Activated T-helper 1 cell treated with anti-CD3 and anti-CD28 coated beads, Interleukin-12 subunit alpha, Interleukin-12 subunit beta, Interleukin-2, Interleukin-4 antibody, amounts not matched to agents 30 ng/mL and 10 ng/mL and 1 ng/mL, durations not matched to agents 14 hours and 24 hours and 36 hours (primary cell): ENCODE measurements at places on chromosomes 6 and 20.

GRCh38 chr6:33320315-33321181 is 3.0 kb upstream of the ZBTB22 start:
- peaks cover 40% of the 10 kb centered on the region for H3K36me3 ChIP-seq
- no peak overlapping the region for H3K27ac ChIP-seq
- H3K27me3 ChIP-seq = no peaks in the 10 kb centered on the region
- H3K4me3 ChIP-seq = peak overlapping the region; percentile 97

- no peak overlapping the region for H3K4me3 ChIP-seq
- DNase-seq = no peak
- H3K36me3 ChIP-seq = no peaks in the 10 kb centered on the region
- no peak overlapping the region for H3K27ac ChIP-seq
Measured at GRCh38 chr6:142406131-142406530, 104.3 kb downstream of the ADGRG6 start.

DNA sequence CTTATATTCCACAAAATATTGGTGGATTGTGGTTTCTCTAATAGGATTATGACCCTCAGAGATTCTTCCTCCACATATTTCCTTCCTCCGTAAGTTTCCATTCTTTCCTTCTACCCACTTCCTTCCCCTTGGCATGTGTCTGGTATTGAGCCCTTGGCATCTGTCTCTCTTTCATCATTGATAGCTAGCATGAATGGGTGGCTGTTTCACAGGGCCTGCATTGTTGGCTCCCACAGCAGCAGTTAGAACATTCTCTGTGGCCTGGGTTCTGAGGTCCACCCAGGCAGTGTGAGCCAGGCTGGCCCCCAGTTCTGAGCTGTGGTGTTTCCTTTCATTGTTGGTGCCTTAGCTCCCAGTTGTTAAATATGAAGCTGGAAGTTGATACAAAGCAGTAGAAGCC is 125.3 kb downstream of the ANKS1A start:
- H3K36me3 ChIP-seq = peaks cover 8% of the 10 kb centered on the region
- peaks cover 17% of the 10 kb centered on the region for H3K4me1 ChIP-seq
- H3K27ac ChIP-seq = no peak overlapping the region
- no peak overlapping the region for H3K4me3 ChIP-seq
- peaks cover 3% of the 10 kb centered on the region for H3K27me3 ChIP-seq
- DNase-seq = no peak

DNA sequence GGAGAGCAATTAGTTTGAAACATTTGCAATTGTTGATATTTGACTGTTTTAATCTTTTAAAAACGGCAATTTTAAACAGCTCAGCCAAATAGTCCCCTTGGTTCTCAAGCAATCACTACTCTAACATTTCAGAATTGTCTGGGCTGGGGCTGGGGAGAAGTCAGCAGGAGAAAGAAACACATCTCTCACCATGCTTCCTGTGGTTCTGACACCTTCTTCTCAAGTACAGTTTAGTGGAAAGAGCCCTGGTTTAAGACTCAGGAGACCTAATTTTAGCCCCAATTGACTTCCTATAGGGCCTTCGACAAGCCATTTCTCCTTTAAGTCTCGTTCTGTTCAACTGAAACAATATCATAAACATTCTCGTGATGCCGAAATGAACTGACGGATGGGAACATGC is 168.4 kb upstream of the CDYL start:
- H3K27ac ChIP-seq = no peak overlapping the region
- no peak overlapping the region for H3K4me3 ChIP-seq
- no peaks in the 10 kb centered on the region for H3K36me3 ChIP-seq
- peaks cover 4% of the 10 kb centered on the region for H3K4me1 ChIP-seq
- DNase-seq = no peak

- no peak for DNase-seq
- peaks cover 2% of the 10 kb centered on the region for H3K36me3 ChIP-seq
- peaks cover 17% of the 10 kb centered on the region for H3K4me1 ChIP-seq
- H3K27ac ChIP-seq = no peak overlapping the region
Measured at GRCh38 chr6:7725412-7725811, 487 bp upstream of the BMP6 start.

- H3K4me3 ChIP-seq = no peak overlapping the region
- peaks cover 45% of the 10 kb centered on the region for H3K27me3 ChIP-seq
- H3K36me3 ChIP-seq = no peaks in the 10 kb centered on the region
- H3K4me1 ChIP-seq = peaks cover 5% of the 10 kb centered on the region
- H3K27ac ChIP-seq = no peak overlapping the region
Measured at GRCh38 chr20:51020657-51021056, 2.2 kb downstream of the KCNG1 start.

DNA sequence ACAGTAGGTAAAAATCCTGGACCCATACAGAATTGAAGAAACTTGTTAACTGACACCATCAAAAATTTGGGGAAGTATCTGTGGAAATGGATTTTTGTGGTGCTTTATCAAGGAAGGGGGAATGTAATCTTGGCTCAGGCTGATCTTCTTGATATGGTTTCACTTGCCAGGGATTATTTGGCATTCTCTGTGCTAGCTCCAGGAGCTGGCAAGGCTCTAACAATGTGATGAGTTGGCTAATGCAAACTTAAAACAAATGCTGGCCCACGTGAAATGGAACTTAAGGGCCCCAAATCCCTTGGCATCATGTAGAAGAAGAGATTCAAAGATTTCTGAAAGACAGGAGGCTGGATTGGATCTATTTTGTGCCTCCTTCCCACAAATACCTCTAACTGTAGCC is 13.1 kb downstream of the KCNS1 start:
- H3K4me3 ChIP-seq = no peak overlapping the region
- H3K27ac ChIP-seq = no peak overlapping the region
- peaks cover 14% of the 10 kb centered on the region for H3K4me1 ChIP-seq
- no peak for DNase-seq
- H3K36me3 ChIP-seq = peaks cover 42% of the 10 kb centered on the region

DNA sequence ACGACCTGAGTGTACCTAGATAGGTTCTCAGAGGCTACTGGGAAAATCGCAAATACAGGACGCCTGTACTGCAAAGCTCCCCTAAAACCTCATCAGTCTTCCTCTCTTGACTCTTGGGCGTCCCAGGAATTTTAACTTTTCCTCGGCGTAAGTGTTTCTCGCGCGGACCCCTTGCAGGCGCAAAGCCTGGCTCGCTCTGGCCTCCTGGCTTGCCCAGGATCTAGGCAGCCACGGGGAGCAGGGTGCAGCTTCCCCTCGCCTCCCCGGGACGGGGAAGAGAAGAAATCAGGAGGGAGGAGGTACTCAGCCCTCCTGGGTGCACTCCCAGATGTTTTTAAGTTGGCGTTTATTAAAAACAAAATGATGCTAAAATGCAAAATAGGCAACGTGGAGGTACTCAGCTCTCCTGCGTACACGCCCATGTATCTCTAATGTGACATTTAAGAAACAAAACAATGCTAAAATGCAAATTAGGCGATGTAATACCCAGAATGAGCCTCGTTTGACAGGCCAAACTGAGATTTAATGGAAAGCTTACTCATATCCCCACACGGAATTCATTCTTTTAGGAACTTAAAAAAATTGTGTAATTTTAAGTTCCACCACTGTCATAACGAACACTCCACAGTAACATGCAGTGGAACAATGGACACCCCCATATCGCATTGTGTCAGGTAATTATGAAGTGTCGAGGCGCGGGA is 1.6 kb upstream of the SOBP start:
- peaks cover 54% of the 10 kb centered on the region for H3K27me3 ChIP-seq
- H3K27ac ChIP-seq = peak overlapping the region; percentile 69
- H3K36me3 ChIP-seq = no peaks in the 10 kb centered on the region
- no peak for DNase-seq

- no peak overlapping the region for H3K4me3 ChIP-seq
- no peak for DNase-seq
- peaks cover 8% of the 10 kb centered on the region for H3K27me3 ChIP-seq
- no peaks in the 10 kb centered on the region for H3K36me3 ChIP-seq
- H3K27ac ChIP-seq = no peak overlapping the region
Measured at GRCh38 chr6:139643986-139644385, 269.5 kb upstream of the CITED2 start.

GRCh38 chr20:45945678-45946148 is 11.2 kb downstream of the PCIF1 start:
- no peak for DNase-seq
- H3K27ac ChIP-seq = peak overlapping the region; percentile 73
- H3K36me3 ChIP-seq = peaks cover 41% of the 10 kb centered on the region
- H3K4me3 ChIP-seq = no peak overlapping the region

DNA sequence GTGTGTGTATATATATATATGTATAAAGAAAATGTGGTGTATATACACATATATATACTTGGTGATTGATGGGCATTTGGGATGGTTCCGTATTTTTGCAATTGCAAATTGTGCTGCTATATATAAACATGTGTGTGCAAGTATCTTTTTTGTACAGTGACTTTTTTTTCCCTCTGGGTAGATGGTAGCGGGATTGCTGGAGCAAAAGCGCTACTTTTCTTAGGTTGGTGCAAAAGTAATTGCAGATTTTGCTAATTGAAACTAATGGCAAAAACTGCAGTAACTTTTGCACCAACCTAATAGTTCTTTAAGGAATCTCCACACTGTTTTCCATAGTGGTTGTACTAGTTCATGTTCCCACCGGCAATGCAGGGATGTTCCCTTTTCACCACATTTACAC is 135.4 kb downstream of the AHI1 start:
- no peak overlapping the region for H3K4me3 ChIP-seq
- DNase-seq = no peak
- no peak overlapping the region for H3K27ac ChIP-seq
- peaks cover 5% of the 10 kb centered on the region for H3K36me3 ChIP-seq
- H3K4me1 ChIP-seq = peaks cover 16% of the 10 kb centered on the region
- H3K27me3 ChIP-seq = no peaks in the 10 kb centered on the region

DNA sequence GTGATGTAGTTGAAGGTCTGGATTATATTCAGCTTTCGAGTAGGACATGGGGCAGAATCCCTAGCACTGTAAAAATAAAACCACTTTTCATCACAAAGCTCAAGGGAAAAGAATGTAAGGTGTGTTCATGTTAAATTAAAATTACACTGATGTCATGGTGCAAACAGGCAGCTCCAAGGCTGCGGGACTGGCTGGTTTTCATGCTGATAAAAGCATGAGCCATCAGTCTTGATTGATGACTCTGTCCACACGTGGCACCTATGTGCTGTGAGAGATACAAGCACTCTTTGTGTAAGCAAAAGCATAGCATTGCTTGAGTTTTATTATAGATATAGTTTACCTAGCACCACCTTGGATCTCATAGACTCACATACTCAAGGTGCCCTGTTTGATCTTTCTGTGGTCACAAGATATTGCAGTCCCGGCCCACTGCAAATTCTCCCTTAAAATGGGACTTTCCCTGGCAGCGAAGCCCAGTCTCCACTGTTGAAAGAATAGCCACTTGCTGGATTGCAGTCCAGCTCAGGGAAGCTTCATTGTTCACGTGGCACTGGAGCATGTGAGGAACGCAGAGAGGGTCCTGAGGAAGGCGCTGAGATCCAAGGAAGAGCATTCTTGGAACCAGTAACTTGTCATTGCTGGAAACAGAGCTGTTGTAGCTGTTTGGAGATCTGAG is 90.6 kb downstream of the TIAM2 start:
- peaks cover 2% of the 10 kb centered on the region for H3K27me3 ChIP-seq
- peaks cover 12% of the 10 kb centered on the region for H3K4me1 ChIP-seq
- no peak overlapping the region for H3K27ac ChIP-seq
- H3K36me3 ChIP-seq = peaks cover 4% of the 10 kb centered on the region
- H3K4me3 ChIP-seq = no peak overlapping the region

DNA sequence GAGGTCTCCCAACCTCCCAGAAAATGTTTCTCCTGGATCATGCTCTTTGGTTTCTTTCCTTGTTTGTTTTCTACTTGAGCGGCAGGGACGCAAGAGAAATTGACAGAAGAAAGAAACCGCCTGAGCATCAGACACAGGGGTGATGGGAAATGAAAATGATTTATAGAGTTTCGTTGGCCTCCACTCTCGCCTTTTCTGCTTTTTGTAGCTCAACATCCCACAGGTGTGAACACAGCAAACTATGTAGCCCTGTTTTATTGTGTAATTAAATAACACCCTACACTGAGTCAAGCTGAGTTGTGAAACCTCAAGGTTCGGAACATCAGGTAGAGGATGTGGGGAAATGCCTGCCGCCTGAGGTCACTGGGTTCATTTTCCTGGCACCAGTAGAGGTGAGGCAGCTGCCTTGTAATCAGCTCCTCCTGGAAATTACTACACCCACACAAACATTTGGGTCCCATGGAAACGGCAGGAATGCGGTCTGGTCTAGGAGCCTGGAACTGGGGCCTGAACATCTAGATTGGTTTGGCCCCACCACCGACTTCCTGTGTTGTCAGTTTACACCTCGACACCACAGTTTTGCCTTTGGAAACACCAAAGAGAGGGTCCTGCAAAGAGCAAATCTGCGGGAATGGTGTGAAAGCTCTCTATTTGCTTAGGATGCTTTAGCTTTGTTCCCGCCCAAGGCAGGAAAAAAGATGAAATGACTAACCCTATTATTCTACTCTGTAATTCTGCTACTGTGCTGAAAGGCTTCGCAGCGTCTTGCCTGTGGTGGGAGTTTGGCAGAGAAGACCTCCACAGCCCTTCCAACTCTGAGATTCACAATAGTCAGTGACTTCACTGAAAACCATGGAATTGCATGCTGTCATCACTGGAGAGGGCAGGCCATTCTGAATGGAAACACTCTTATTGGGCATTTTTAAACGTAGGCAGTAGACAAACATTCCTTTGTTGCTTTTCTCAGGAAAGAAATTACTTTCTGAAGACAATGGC is 53.0 kb downstream of the ADAT2 start:
- H3K4me1 ChIP-seq = peaks cover 25% of the 10 kb centered on the region
- H3K36me3 ChIP-seq = no peaks in the 10 kb centered on the region
- DNase-seq = no peak
- H3K4me3 ChIP-seq = no peak overlapping the region

DNA sequence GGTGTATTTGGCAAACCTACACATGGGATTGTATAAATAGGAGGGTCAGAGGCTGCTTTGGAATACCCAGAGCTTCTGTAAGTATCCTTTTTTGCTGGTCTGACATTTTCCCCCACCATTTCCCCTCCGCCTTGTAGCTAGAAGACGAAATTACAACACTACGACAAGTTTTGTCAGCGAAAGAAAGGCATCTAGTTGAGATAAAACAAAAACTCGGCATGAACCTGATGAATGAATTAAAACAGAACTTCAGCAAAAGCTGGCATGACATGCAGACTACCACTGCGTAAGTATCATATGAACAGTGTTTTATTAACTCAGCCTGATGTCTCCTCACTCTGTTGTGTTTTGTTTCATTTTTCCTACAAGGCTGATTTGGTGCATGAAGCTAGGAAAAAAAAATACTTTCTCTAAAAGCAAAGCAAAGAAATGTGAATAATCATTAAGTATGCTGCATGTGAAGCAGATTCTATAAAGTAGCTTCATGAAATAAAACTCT is 72.7 kb downstream of the HDDC2 start:
- H3K36me3 ChIP-seq = no peaks in the 10 kb centered on the region
- no peak overlapping the region for H3K4me3 ChIP-seq
- no peak overlapping the region for H3K27ac ChIP-seq
- peaks cover 4% of the 10 kb centered on the region for H3K27me3 ChIP-seq
- H3K4me1 ChIP-seq = no peaks in the 10 kb centered on the region

GRCh38 chr20:61777773-61778494 is 287.7 kb downstream of the TAF4 start:
- H3K4me1 ChIP-seq = no peaks in the 10 kb centered on the region
- no peaks in the 10 kb centered on the region for H3K36me3 ChIP-seq
- H3K4me3 ChIP-seq = no peak overlapping the region
- DNase-seq = no peak
- no peak overlapping the region for H3K27ac ChIP-seq

- H3K4me3 ChIP-seq = no peak overlapping the region
- H3K27ac ChIP-seq = no peak overlapping the region
- no peaks in the 10 kb centered on the region for H3K27me3 ChIP-seq
- peaks cover 9% of the 10 kb centered on the region for H3K4me1 ChIP-seq
- DNase-seq = no peak
- no peaks in the 10 kb centered on the region for H3K36me3 ChIP-seq
Measured at GRCh38 chr20:33575282-33575681, 85.4 kb downstream of the CBFA2T2 start.
